NCI-H460 (cell line): ENCODE measurements at places on chromosomes 11 and 22. TPM values are rescaled to one million over a fixed set of nuclear protein-coding genes. Genes with fewer than 3 reads are reported as not detected.

Gene PHETA2
- 1.5 and 1.8 TPM in 2 replicates for total RNA-seq

Gene PRG3
- total RNA-seq: not detected in 2 replicates

Gene CD3G
- total RNA-seq: not detected in 2 replicates

Gene YPEL4
- total RNA-seq: not detected in 2 replicates

Gene CAPN5
- 0.58 and 0.99 TPM in 2 replicates for total RNA-seq

Gene MTCH2
- 66.1 and 72.3 TPM in 2 replicates for total RNA-seq

Gene C11orf42
- not detected in 2 replicates for total RNA-seq
